T-helper 17 cell (primary cell): ENCODE measurements at places on chromosomes 2 and 18. TPM values are rescaled to one million over a fixed set of nuclear protein-coding genes. Genes with fewer than 3 reads are reported as not detected.

DUSP28 gene
- total RNA-seq = 12.8 TPM

STAM2 gene
- 11.2 TPM for total RNA-seq

TMSB10 gene
- 1,736 TPM for total RNA-seq

- no peaks in the 10 kb centered on the region for H3K27me3 ChIP-seq
- peaks cover 45% of the 10 kb centered on the region for H3K4me1 ChIP-seq
- no peak for DNase-seq
- H3K4me3 ChIP-seq = no peak overlapping the region
- peaks cover 4% of the 10 kb centered on the region for H3K36me3 ChIP-seq
- H3K27ac ChIP-seq = peak overlapping the region; percentile 1
These were observed 242.4 kb downstream of the LDLRAD4 start for GRCh38 chr18:13460946-13461345.

DNA sequence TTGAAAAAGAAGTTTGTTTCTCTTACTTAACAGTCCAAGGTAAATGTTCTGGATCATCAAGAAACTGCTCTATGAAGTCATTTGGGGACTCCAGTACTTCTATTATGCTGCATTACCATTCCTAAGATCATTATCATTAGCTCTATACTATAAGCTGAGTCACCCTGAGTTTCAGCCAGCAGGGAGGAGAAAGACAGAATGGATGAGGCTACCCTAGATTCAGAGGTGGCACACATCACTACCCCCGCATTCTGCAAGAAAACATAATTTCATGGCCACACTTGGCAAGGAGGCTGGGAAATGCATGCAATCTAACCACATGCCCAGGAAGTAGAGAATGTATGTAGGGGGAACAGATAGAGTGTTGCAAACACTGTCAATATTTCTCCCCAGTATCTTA, 16.6 kb upstream of the LNPK start:
- H3K36me3 ChIP-seq = peaks cover 7% of the 10 kb centered on the region
- H3K27ac ChIP-seq = no peak overlapping the region
- peaks cover 2% of the 10 kb centered on the region for H3K4me1 ChIP-seq
- H3K27me3 ChIP-seq = peaks cover 51% of the 10 kb centered on the region
- H3K4me3 ChIP-seq = no peak overlapping the region

GRCh38 chr18:79524181-79525078, 128.7 kb downstream of the NFATC1 start:
- peak overlapping the region; percentile 95 for H3K4me3 ChIP-seq
- DNase-seq = peak; percentile 39
- peaks cover 49% of the 10 kb centered on the region for H3K4me1 ChIP-seq
- H3K27ac ChIP-seq = peak overlapping the region; percentile 96

DNA sequence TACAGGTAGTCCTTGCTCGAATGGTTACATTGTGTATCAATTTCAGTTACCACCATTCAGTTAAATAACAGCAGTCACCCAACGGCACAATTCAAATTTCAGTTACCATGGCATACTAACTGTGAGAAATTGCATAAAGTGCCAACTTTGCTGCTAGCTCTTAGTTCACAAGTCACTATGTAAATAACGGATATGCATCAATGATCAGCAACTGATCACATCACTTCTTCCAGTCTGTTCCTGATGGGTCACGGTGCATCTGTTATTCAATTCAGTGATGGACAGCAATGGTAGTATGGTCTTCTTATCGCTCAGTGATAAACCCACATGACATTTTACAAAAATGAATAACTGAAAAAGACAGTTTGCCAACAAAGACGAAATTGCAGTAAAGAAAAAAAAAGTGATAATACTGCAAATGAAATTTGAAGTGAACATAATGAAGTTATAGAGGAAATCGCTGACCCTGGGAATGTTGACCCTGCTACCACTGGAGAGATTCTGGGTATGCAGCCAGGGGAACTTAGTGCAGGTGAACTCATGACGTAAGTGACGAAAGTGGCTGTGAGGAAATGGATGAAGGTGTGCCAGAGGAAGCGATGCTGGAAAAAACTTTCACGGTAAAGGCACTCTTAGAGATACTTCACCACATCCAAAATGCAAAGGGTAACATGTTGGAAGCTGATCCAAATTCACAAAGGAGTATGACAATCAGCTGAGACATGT, 25.9 kb upstream of the RAPGEF4 start:
- no peak overlapping the region for H3K27ac ChIP-seq
- no peaks in the 10 kb centered on the region for H3K36me3 ChIP-seq
- DNase-seq = no peak
- H3K4me1 ChIP-seq = no peaks in the 10 kb centered on the region

GRCh38 chr2:237966250-237966564, 607 bp upstream of the UBE2F start:
- H3K27me3 ChIP-seq = no peaks in the 10 kb centered on the region
- H3K4me1 ChIP-seq = peaks cover 35% of the 10 kb centered on the region
- peak overlapping the region; percentile 87 for H3K27ac ChIP-seq
- H3K4me3 ChIP-seq = peak overlapping the region; percentile 91
- no peak for DNase-seq

GRCh38 chr18:62572456-62572855, 49.6 kb downstream of the ZCCHC2 start:
- H3K27ac ChIP-seq = peak overlapping the region; percentile 73
- DNase-seq = no peak
- peaks cover 19% of the 10 kb centered on the region for H3K36me3 ChIP-seq
- no peak overlapping the region for H3K4me3 ChIP-seq
- peaks cover 10% of the 10 kb centered on the region for H3K4me1 ChIP-seq

GRCh38 chr2:84537251-84537650, 21.0 kb downstream of the DNAH6 start:
- no peaks in the 10 kb centered on the region for H3K27me3 ChIP-seq
- H3K4me1 ChIP-seq = peaks cover 21% of the 10 kb centered on the region
- H3K27ac ChIP-seq = no peak overlapping the region
- no peak for DNase-seq
- H3K4me3 ChIP-seq = no peak overlapping the region
- no peaks in the 10 kb centered on the region for H3K36me3 ChIP-seq

- no peak for DNase-seq
- H3K27me3 ChIP-seq = peaks cover 20% of the 10 kb centered on the region
- H3K4me3 ChIP-seq = peak overlapping the region; percentile 75
- H3K27ac ChIP-seq = peak overlapping the region; percentile 29
- H3K4me1 ChIP-seq = peaks cover 12% of the 10 kb centered on the region
These were observed 335 bp downstream of the ERFE start for GRCh38 chr2:238159071-238159539.

GRCh38 chr18:78837754-78838153, 141.9 kb upstream of the SALL3 start:
- H3K36me3 ChIP-seq = no peaks in the 10 kb centered on the region
- H3K4me3 ChIP-seq = no peak overlapping the region
- no peaks in the 10 kb centered on the region for H3K27me3 ChIP-seq
- no peaks in the 10 kb centered on the region for H3K4me1 ChIP-seq
- no peak overlapping the region for H3K27ac ChIP-seq

GRCh38 chr18:43855376-43855775, 578.1 kb upstream of the SYT4 start:
- DNase-seq = no peak
- no peaks in the 10 kb centered on the region for H3K4me1 ChIP-seq
- no peaks in the 10 kb centered on the region for H3K36me3 ChIP-seq
- H3K27me3 ChIP-seq = no peaks in the 10 kb centered on the region
- H3K4me3 ChIP-seq = no peak overlapping the region

GRCh38 chr2:226865273-226865672, 29.4 kb downstream of the RHBDD1 start:
- H3K27ac ChIP-seq = no peak overlapping the region
- no peak for DNase-seq
- peaks cover 15% of the 10 kb centered on the region for H3K36me3 ChIP-seq
- H3K4me3 ChIP-seq = no peak overlapping the region

DNA sequence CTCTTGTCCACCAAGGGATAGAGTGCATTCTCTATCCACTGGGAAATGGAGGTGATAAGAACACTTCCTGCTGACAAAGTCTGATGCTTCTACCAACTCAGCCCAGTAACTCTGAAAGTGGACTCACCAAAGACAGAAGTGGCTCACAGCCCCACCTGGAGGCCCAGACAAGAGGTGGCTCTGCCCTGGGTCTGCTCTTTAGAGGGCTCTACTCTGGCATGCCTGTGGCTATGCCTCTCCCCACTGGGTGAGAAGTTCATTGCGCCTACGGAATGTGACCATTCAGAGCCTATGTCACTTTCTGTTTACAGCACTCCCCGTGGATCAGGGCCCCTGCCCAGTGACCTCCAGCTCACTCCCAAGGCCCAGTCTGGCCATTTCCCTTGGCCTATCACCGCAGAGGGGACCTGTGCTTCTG, 13.5 kb upstream of the XDH start:
- no peak for DNase-seq
- H3K36me3 ChIP-seq = peaks cover 2% of the 10 kb centered on the region
- H3K27ac ChIP-seq = no peak overlapping the region
- peaks cover 24% of the 10 kb centered on the region for H3K4me1 ChIP-seq

DNA sequence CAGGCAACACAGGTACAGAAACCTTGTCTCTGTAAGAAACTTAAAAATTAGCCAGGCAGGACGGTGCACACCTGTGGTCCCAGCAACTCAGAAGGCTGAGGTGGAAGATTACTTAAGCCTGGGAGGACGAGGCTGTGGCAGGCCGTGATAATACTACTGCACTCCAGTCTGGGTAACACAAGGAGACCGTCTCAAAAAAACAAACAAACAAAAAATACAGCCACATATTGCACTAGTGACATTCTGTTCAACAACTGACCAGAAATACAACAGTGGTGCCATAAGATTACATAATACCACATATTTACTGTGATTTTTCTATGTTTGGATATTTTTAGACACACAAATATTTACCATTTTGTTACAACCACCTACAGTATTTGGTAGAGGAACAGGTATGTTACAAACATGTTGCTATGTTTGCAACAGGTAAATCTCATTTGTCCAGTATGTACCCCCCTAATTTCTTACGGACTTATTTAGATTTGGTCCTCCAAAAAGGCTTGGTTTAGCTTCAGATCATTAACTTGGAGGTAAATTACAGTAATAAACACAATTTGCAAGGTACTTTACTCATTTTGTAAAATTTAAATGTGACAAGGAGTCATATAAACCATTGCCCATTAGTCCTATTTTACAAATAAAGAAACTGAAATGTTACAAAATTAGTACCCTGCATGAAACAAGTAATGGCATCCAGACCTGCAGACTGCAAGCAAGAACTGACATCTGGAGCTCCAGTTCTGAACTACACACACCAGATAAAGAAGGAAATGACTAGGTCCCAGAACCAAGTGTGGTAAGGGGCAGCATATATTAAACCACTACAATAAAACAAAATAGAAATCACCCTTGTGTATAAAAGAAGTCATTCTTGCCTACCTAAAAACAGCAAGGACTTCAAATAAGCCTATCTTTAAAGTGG, 36.8 kb downstream of the TRIP12 start:
- peak overlapping the region; percentile 53 for H3K27ac ChIP-seq
- H3K4me3 ChIP-seq = no peak overlapping the region
- H3K4me1 ChIP-seq = peaks cover 40% of the 10 kb centered on the region

GRCh38 chr18:26618135-26618534, 69.8 kb upstream of the KCTD1 start:
- H3K27me3 ChIP-seq = peaks cover 6% of the 10 kb centered on the region
- no peak overlapping the region for H3K27ac ChIP-seq
- no peaks in the 10 kb centered on the region for H3K36me3 ChIP-seq
- no peaks in the 10 kb centered on the region for H3K4me1 ChIP-seq
- no peak for DNase-seq

DNA sequence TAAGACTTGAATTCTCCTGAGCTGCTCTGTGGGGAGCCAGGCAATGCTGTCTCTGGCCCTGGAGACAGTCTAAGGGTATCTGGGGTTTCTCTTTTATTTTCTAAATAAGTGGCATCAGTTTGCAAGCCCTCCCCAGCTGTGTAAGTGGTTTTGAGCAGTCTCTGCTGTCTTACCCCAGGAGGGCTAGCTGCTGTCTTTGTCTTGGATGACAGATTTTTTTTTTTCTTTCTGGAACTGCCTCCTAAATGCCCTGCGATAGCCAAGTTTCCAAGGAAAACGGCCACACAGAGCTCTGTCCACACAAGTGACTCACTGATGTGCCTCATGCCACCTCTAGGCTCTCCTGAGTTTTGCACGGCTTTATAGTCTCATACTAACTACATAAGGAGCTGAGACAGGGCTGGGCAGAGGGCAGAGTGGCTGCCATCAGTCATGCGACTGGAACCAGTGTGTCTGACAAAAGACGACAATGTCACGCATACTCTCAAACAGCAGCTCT, 37.2 kb upstream of the THOC1 start:
- no peak overlapping the region for H3K4me3 ChIP-seq
- H3K4me1 ChIP-seq = no peaks in the 10 kb centered on the region
- H3K27me3 ChIP-seq = peaks cover 43% of the 10 kb centered on the region
- no peak for DNase-seq
- no peaks in the 10 kb centered on the region for H3K36me3 ChIP-seq
- no peak overlapping the region for H3K27ac ChIP-seq

DNA sequence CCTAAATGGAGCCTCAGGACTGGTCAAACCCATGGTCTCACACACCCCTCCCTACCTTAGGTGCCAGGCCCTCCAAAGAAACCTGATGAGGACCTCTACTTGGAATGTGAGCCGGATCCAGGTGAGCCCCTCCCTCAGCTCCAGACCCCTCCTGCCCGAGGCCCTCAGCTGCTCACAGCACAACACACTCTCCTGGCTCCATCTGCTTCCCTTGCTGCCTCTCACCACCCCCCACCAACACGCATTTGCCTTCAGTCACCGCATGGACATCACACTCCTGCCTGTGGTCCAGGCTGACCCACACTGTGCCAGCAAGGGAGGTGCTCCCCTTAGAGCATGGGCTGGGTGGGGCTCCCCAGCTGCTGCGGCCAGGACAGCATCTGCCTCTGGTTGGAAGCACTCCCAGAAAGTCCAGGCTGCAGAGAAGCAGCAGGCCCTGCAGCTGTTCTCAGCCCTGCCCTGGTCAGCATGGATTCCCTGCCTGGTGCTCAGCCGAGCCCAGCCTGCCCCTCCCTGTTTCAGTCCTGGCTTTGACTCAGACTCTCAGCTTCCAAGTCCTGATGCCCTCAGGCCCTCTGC, 15.1 kb downstream of the SH2D6 start:
- no peak overlapping the region for H3K4me3 ChIP-seq
- H3K27ac ChIP-seq = no peak overlapping the region
- H3K36me3 ChIP-seq = no peaks in the 10 kb centered on the region
- DNase-seq = no peak
- peaks cover 17% of the 10 kb centered on the region for H3K4me1 ChIP-seq

GRCh38 chr2:80007777-80008503, 296.6 kb downstream of the LRRTM1 start:
- H3K4me3 ChIP-seq = no peak overlapping the region
- DNase-seq = no peak
- no peak overlapping the region for H3K27ac ChIP-seq
